ENCODE measurements at places on chromosomes 6 and 20.

- DNase-seq = no peak
Observed at GRCh38 chr6:126300126-126300525, 39.8 kb upstream of the CENPW start.

- DNase-seq = no peak
Observed at GRCh38 chr20:16317445-16318362, 255.5 kb downstream of the KIF16B start.

DNA sequence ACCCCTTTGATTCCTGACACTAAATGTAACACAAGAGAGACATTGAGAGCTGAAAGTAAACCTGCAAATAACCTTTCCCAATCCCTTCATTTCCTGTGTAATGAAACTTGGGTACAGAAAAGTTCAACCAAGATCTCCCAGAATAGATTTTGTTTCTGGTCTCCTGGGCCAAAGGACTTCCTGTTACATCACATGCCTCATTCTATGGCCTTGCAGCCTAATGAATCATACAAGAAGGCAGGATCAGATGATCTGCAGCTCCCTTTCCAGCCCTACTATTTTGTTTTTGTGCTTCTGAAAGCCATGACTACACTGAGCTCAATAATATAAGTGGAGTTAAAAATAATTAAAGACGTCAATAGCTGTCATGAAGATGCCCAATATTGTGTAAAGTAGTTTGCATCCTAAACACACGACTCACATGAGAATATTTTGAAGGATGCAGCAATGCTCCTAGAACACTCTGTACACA, 73.4 kb upstream of the NOX3 start:
- peak; percentile 95 for DNase-seq

GRCh38 chr6:72580281-72580940, 41.5 kb upstream of the KCNQ5 start:
- DNase-seq = peak; percentile 76

- no peak for DNase-seq
Observed at GRCh38 chr20:60053125-60053817, 95.0 kb downstream of the CDH26 start.

- DNase-seq = peak; percentile 67
Observed at GRCh38 chr6:158170656-158171081, 2.5 kb downstream of the GTF2H5 start.

GRCh38 chr6:52538252-52538900, 38.5 kb downstream of the TRAM2 start:
- no peak for DNase-seq

GRCh38 chr6:36504982-36505381, 42.3 kb downstream of the STK38 start:
- no peak for DNase-seq

GRCh38 chr6:44629636-44630035, 242.1 kb downstream of the CDC5L start:
- no peak for DNase-seq

- DNase-seq = no peak
Observed at GRCh38 chr20:61603715-61604114, 351.7 kb downstream of the CDH4 start.

DNA sequence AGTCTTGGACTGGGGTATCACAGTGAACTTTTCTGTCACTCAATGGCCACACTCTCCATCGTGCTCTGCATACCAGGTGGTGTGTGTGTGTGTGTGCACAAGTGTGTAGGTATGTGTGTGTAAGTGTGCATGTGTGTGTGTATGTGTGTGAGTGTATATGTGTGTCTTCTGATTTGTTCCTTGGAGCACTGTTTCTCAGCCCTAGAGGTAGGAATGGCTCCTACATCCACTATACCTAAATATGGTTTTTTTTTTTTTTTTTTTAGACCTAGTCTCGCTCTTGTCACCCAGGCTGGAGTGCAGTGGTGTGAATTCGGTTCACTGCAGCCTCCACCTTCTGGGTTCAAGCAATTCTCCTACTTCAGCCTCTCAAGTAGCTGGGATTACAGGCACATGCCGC, 236.6 kb downstream of the PHF3 start:
- DNase-seq = no peak

DNA sequence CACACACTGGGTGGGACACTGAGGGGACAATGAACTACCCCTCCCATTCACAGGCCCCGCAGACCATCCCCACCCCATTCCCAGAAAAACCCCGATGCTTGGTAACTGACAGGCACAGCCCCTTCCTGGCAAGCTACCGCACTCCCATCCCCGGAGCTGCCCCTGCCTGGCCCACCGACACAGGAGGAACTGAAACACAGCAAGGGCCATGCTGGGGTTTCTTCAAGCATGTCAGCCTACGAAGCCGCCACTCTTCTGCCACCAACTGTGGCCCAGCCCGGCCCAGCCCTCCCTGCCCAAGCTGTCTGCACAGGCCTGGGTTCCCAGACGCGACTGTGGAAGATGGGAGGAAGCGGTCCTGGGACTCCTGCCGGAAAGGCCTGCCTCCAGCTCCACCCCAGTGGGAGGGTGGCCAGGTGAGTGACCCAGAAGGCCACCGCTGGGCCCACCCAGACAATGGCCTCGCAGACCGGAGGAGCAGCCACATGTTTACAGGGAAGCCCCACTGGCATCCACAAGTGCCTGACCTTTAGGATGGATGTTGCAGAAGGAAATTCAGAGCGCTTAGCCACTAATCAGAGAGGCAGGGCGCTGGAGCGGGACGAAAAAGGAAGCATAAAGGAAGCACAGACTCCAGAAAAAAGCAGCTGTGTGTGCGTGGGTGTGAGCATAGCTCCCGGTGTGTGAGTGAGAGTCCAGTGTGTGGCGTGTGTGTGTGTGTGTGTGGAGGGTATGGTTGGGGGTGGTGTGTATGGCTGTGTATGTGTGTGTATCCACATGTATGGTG, 91.6 kb downstream of the PRND start:
- DNase-seq = no peak

DNA sequence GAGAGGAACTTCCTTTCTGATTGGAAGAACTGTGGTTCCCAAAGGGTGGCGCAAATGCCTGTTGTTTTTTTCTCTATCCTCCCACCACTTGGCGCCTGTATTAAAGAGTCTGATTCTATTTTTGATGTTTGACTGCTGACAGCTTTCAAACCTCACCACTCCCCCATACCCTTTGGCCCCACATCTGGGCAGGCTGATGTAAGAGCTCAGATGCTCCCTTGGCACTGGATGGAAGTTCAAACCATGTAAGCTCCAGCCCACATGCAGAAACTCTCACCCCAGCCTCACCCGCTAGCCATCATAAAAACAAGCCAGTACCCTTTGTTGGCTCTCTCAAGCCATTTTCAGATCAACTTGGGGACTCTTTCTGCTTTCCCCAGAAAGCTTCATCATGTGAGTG, 20.0 kb upstream of the TMEM14A start:
- DNase-seq = no peak

- no peak for DNase-seq
Observed at GRCh38 chr6:35486005-35486925, 10.6 kb downstream of the TEAD3 start.

- DNase-seq = no peak
Observed at GRCh38 chr6:169157197-169158148, 96.2 kb downstream of the THBS2 start.

DNA sequence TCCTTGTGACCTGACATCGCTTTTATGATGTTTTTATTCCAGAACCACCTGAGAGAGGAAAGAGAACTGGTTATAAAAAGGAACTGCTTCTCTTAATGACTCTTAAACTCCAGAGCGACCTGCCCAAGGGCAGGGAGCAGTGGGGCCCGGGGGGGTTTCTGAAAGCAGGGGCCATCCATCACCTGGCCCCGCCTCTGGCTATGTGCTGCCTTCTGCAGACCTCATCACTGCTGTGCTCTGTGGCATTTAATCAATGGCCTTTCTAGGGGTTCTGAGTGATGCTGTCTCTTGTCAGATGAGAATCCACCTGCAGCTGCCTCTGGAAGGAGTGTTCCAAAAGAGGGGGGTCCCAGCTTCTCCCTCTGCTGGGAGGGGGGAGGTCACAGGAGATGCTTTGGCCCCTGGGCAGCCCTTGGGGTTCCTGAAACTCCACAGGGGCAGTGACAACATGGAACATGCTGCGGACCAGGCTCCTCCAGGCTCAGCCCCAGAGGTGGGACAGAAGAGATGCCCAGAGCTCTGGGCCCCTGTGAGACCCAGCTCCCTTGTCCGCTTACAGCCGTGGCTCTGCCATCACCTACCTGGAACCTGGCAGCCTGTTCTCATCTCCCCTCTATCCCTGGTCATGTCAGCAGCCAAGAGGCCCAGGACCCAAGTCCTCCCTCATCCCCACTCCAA, 177.1 kb upstream of the SULF2 start:
- DNase-seq = no peak

- DNase-seq = no peak
Observed at GRCh38 chr20:33532753-33533459, 43.0 kb downstream of the CBFA2T2 start.

DNA sequence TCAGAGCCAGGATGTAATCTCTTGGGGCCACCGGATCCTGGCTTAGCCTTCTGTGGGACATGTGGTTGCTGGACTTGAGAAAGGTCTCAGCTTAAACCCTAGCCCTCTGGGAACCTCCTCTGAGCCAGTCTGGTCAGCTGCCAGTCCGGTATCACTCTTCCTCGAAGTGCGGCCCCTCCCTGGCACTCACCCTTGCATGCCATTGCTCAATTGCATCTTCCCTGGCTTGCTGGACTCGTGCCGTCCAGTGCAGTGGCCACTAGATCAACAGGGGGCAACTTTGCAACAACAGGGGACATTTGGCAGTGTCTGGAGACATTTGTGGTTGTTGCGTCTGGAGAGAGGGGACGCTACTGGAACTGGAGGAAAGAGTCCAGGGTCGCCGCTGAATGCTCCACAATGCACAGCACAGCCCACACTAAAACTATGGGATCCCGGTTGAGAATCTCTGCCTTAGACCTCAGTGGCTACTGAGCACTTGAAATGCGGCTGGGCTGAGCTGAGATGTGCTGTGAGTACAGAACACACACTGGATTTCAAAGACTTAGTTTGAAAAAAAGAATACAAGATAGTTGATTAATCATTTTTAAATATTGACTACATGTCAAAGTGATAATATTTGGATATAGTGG, 152.1 kb downstream of the TFAP2C start:
- no peak for DNase-seq

- no peak for DNase-seq
Observed at GRCh38 chr6:8434727-8435092, 635 bp downstream of the SLC35B3 start.

- DNase-seq = no peak
Observed at GRCh38 chr20:52569201-52569600, 377.6 kb upstream of the ZFP64 start.

GRCh38 chr6:79536585-79536953, 661 bp downstream of the LCA5 start:
- peak; percentile 8 for DNase-seq

DNA sequence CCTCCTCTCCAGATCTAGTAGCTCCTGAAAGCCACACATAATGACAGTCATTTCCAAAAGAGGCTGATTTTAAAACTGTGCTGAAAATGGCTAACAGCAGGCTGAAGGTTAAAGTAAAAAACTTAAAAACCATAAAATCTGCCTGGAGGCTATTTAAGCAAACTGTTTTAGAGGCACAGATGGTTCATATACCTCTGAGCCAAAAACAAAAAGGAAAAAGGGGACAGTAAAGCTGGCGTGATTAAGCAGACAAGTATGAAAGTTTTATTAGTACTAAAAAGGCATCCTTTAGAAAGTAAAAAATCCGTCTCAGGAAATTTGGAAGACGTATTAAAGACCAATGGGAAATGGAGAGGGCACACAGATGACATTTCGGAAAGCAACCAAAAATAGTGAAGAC, 55.8 kb downstream of the SOBP start:
- no peak for DNase-seq

DNA sequence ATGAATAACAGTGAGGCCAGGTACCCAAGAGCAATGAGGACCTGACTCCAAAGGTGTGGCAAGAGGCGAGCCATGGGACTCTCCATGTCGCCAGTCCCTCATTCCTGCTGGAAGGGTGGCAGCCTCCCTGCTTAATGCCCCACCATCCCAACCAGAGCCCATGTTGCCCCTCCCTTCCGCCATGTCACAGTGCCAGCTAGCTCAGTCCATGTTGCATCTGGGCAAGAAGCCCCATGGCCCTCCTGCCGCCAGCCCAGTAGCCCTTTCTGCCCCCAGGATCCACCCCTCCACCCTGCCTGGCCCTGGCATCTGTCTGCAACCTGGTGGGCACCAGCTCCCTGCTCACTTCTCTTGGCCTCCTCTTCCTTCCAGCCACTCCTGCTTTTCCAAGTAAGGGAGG, 6.0 kb upstream of the CPNE5 start:
- no peak for DNase-seq

- DNase-seq = no peak
Observed at GRCh38 chr6:116152620-116153019, 26.7 kb upstream of the COL10A1 start.

- DNase-seq = no peak
Observed at GRCh38 chr6:158757753-158758090, 61.4 kb downstream of the EZR start.

- DNase-seq = no peak
Observed at GRCh38 chr6:166202321-166202733, 34.7 kb upstream of the TBXT start.

DNA sequence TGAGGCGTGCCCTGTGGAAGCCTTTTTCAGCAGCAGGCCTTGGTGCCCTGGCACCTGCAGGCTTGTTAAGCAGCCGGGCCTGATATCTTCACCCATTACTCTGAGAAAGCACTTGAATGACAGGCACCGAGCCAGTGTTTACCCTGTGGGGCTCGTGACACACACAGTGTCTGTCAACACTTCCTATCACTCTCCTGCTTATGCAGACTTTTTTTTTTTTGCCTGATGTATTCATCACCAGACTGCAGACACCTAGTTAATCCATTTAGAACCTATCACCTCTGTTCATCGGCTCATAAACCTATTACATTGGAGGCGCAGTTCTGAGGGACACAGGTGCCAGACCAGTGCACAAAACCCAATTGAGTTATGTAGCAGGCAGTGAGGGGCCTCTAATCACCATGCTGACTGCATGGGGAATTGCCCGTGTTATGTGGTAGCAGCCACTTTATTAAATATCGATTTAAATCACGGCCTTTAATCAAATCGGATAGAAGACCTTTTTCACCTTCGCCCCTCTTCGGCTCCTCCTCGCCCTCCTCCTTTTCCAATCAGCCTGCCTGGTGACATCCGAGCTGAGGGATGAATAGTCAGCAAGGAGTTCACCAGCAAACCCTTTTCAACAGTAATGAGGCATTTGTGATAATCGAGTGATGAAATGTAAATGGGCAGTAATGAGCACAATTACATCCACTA, 962.9 kb upstream of the SLC35B3 start:
- DNase-seq = no peak

- no peak for DNase-seq
Observed at GRCh38 chr20:5030348-5031205, 29.3 kb upstream of the SLC23A2 start.

- DNase-seq = no peak
Observed at GRCh38 chr6:42137194-42137753, 5.1 kb downstream of the C6orf132 start.

Measured in SK-MEL-5 (cell line).